ENCODE measurements at places on chromosomes 3 and 15.

DNA sequence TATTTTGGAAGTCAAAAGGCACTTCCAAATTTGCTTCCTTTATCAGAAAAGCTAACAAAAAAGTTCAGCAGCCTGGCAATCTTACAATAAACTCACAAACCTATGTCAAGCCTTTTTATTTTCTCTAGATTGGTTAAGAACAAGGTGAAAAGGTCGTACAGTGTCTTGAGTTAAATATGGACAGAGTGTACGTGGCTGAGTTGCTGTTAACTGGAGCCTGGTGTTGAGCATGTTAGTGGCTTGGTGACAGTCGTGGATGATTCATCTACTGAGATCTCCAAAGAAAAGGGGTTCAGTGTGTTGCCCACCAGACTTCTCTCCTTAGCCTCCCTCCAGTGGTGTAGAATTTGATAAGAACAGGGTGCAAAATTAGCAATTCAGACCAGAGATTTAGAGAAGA, 89.7 kb downstream of the SSR3 start:
- DNase-seq = no peak

DNA sequence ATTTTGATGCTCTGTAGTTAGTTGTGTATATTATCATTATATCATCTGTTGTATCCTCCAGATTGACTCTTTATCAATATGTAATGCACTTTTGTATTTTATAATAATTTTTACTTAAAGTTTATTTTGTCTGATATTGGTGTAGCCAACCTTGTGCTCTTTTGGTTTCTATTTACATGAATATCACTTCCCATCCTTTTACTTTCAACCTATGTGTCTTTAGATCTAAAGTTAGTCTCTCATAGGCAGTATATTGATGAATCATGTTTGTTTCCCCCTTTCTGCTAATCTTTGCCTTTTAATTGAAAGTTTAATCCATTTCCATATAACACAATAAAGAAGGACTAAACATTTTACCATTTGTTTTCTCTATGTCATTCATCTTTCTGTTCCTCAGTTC, 28.1 kb upstream of the CD200R1L start:
- DNase-seq = no peak

DNA sequence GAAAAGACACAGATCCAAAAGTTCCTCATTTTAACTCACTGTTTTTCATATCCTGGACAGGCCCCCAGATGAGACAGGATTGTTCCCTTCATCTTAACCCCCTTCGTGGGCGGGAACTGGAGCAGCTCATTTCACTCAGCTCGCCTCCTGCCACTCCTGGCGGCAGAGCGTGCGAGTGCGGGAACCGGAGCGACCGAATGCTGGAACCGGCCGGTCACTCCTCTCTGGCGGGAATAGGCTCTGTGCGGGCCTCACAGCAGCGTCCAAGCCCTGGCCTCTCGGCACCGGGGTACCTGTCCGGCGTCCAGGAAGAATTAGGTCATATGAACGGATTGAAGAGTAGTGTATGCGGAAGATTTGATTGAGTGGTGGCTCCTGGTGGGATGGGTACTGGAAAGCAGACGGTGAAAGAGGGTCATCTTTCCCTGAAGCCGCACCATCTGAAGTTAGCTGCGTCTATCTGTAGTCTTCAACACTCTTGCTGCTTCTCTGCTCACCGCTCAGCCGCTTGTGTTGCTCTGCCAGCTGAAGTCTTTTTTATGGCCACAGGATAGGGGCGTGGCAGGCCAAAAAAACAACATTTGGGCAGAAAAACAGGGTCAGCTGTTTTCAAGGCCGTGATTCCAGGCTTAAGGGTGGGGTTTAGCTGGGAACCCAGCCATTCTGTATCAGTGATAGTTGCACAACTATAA, 42.3 kb upstream of the FXR1 start:
- DNase-seq = no peak

GRCh38 chr3:132595014-132595413, 2.1 kb upstream of the ACKR4 start:
- no peak for DNase-seq

- DNase-seq = no peak
Observed at GRCh38 chr15:78536134-78536533, 4.1 kb upstream of the PSMA4 start.

- no peak for DNase-seq
Observed at GRCh38 chr3:24678421-24678865, 183.8 kb upstream of the THRB start.

Data from SK-N-MC (cell line).